Chondrocyte (in vitro differentiated cells): ENCODE measurements at places on chromosomes 16 and 17. TPM values are rescaled to one million over a fixed set of nuclear protein-coding genes. Genes with fewer than 3 reads are reported as not detected.
A peak's percentile ranks its signal among the peaks of the same experiment; 100 is the strongest.

- DNase-seq: no peak
These were observed 45.2 kb downstream of the XPO6 start for GRCh38 chr16:28166394-28167208.

Gene SCGB1C2
- not detected in 3 replicates for total RNA-seq

DNA sequence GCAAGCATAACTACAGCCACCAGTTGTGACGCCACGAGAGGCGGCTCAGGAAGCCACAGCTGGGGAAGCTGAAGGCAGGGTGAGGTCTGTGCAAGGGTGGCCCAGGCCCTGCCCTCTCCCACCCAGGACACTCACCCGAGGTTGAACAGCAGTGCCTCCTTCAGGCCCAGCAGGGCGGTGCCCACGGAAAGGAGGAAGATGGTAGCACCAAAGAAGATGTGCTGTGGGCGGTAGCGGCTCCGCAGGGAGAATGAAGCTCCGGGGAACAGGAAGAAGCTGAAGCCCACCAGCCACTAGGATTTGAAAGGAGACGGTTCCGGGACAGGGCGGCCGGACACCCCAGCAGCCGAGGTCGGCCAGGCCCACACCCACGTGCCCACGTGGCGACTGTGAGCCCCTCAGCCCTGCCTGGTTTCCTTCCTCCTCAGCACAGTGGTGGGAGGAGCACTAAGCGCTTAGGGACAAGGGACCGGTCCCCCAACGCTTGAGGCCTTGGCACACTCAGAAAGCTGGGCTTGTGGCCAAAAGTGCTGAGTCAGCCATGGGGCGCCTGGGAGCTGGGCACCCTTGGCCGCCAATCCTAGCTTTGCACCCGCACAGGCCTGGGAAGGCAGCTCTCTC lies 11.0 kb downstream of the CYB561 start:
- DNase-seq: peak; percentile 81

DNA sequence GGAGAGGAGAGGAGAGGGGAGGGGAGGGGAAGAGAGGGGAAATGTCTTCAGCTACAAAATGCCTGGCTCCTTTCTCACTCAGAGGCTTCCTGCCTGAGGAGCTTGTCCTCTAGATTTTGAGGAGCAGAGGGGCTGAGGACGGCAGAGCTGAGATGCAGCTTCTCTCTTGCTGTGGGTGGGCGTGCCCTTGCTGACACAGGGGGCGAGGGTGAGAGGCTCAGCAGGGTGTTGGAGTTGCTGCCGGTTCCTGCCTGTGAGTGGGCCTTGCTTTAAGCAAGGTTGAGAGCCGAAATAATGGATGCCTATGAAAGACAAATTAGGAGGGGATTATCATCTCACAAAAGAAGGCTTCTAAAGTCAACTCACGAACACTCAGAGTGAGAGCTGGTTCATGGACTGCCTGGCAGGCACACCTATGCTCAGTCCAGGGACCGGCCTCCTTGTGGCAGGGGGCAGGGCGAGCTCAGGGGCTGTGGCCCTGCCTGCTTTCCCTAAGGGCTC lies 215.6 kb downstream of the MSI2 start:
- no peak for DNase-seq

- no peak for DNase-seq
These were observed 7.7 kb upstream of the RASL10B start for GRCh38 chr17:35723735-35724134.

DNA sequence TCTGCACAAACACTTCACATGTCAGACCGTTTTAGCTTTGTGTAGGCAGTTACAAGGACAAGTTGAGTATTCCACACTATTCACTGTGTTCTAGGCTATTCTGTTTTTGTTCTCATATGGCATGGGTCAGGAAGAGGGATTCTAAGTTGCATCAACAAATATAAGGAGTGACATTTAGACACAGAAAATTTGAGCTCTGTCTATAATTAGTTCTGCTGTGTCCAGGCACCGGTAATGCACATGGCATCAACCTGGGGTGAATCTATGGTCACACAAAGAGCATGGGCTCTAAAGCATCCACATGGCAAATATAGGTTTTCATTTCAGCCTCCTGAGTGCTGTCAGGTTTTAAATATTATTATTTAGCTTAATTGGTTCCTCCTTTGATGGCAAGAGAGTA lies 130.4 kb upstream of the PMFBP1 start:
- no peak for DNase-seq

DNA sequence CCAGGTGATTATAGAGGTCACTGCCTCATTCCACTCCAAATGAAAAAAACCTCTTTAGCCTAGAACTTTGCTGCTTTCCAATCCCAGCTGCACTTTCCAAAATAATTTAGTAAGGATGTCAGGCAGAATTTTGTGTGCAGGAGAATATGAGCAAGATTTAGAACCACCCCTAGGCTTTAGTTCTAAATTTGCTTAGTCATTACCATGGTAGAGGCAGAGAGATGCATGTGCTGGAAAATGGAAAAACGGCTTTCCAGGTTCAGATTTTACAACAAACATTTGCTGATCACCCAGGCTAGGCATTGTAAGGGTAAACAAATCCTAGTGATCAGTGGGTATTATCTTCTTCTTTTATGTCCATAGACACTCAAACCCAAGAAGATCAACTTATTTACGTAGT lies 6.3 kb downstream of the KRT26 start:
- DNase-seq: no peak

- DNase-seq: no peak
These were observed 64.7 kb upstream of the SLC12A3 start for GRCh38 chr16:56800355-56800754.

GRCh38 chr17:80987941-80988461 lies 3.6 kb upstream of the CHMP6 start:
- DNase-seq: no peak

Gene KRT40
- not detected in 3 replicates for total RNA-seq

Gene PLLP
- total RNA-seq: 0.02 TPM in 1 of 3 replicates, not detected in the others

DNA sequence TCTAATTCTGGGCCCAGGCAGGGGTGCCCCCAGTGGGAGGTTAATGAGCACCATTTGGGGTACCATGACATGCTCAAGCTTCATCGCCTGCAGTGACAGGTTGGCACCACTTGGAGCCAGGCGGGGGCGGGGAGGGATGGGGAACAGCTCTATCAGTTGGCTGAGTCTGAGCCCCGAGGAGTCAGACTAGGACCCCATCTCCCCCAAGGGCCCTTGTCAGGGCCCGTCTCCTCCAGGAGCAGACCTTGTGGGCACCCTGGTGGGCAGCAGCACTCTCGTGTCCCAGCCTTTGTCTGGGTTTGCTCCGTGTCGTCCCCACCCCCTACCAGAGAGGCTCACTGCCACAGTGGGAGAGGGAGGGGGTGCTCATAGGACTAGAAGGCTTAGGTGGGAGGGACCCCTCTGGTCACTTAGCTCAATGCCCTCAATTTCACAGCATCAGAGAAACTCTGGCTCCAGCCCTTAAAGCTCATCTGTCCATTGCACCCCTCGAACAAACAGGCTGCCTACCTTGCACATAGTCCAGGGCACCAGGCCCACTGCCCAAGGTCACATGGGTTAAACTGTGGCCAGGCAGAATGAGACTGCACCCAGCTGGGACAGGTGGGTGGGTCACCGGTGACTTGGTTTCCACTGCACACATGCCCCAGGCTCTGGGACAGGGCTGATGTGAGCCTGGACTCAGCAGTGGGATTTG lies 4.1 kb downstream of the PPP1R9B start:
- DNase-seq: no peak

- no peak for DNase-seq
These were observed 41.8 kb downstream of the TNRC6A start for GRCh38 chr16:24771132-24771778.

Gene CCR7
- total RNA-seq: not detected in 3 replicates

DNA sequence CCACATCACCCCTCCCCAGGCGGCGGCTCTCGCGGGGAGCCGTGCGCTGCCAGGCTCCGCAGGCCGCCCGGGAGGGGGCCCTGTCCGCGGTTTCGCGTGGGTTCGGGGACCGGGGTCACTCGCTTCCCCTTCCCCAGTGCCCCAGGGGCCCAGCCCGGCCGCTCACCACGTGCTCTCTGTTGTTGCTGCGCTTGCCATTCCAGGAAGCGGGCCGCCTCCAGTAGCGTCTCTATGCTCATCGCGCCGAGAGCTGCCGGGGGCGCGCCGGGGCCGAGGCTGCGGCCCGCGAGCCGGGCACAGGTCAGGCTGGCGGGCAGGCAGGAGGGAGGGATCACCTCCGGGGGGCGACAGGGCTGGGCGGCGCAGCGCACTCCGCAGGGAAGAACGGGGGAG lies 390 bp downstream of the MNT start:
- DNase-seq: peak; percentile 95

Gene PRR29
- total RNA-seq: 0.28 to 0.35 TPM in 2 of 3 replicates, not detected in the other

Gene HNF1B
- total RNA-seq: 3.6 to 10.5 TPM (median 10.1 TPM) in 3 replicates

- DNase-seq: no peak
These were observed 59.4 kb upstream of the XYLT1 start for GRCh38 chr16:17529982-17530760.

DNA sequence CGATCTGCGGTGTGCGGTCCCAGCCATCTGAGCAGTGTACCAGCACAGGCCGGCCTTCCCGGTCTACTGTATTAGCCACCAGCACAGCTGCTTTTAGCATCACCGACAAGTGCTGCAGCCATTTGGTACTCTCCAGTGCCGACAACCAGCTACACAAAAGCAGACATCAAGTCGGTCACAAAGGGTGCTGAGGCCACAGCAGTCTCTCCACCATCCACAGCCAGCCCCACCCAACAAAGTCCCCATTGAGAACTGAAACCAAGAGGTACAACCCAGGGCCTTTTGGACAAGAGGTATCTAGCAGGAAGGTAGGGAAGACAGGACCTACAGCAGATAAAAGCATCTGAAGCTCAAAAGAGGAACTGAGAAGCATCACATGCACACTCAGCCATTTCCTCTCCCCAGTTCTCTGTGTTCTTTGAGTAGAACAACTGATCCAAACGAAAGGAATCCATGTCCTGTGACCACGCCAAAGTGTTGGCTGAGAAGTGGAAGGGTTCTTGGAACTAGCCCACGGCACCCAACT lies 9.5 kb downstream of the MTMR4 start:
- no peak for DNase-seq

Gene KRT27
- not detected in 3 replicates for total RNA-seq

DNA sequence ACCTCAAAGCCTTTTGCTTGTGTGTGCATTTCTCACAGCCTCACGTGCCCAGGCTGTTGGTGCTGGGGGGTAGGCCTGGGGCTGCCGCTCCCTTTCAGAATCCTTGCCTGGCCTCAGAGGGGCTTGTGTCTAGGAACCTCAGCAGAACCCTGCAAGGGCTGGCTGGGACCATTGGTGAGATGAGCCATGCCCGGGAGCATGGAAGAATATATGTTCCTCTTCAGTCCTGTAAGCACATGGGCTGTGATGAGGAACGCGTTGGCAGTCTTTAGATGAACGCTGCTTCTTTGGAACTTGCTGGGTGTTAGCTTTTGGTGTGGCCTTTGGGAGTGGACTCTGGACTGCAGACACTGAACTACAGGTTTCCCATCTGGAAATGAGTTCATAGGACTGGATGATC lies 32.0 kb upstream of the SLC5A10 start:
- no peak for DNase-seq

Gene IRX5
- total RNA-seq: 1.0 to 2.5 TPM (median 1.5 TPM) in 3 replicates

GRCh38 chr16:86376837-86377236 lies 133.5 kb upstream of the FOXF1 start:
- DNase-seq: no peak

GRCh38 chr17:16470265-16470664 lies 21.7 kb downstream of the LRRC75A start:
- no peak for DNase-seq

DNA sequence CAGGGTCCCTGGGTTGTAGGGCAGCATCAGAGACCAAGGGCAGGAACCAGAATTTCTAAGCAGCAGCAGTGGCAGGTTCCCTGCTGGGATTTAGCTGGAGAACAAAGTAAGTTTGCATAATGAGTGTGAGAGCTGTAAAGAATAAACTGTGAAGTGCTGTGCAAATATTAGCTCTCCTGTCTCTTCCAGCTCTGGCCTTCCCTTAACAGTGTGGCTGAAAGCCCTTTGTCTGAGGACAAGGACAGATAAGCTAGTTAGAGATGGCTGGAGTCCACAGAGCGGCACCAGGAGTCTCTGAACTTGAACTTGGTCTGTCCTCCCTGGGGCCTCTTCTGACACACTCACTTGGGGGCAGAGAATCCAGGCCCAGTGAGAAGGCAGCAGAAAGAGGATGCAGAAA lies 98.2 kb upstream of the WSCD1 start:
- DNase-seq: no peak

Gene TNFRSF17
- not detected in 3 replicates for total RNA-seq

- no peak for DNase-seq
These were observed 694 bp downstream of the MRPL27 start for GRCh38 chr17:50372222-50372757.

DNA sequence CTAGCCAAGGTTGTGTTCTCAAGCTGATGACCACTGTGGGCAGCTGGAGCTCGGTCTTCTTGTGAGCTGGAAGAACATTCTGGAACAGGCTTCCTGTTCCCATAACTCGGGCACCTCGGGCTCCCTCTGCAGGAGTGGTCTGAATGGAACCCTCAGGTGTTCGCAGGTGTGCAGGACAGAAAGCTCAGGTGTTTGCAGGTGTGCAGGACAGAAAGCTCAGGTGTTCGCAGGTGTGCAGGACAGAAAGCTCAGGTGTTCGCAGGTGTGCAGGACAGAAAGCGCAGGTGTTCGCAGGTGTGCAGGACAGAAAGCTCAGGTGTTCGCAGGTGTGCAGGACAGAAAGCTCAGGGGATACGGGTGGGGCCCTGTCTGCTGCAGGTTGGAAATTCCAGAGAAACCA lies 109.0 kb upstream of the CACNG5 start:
- DNase-seq: no peak

Gene SMG1
- 61.3 to 69.6 TPM (median 65.8 TPM) in 3 replicates for total RNA-seq

Gene KRT9
- not detected in 3 replicates for total RNA-seq

Gene ZNF267
- 5.0 to 7.6 TPM (median 5.6 TPM) in 3 replicates for total RNA-seq

DNA sequence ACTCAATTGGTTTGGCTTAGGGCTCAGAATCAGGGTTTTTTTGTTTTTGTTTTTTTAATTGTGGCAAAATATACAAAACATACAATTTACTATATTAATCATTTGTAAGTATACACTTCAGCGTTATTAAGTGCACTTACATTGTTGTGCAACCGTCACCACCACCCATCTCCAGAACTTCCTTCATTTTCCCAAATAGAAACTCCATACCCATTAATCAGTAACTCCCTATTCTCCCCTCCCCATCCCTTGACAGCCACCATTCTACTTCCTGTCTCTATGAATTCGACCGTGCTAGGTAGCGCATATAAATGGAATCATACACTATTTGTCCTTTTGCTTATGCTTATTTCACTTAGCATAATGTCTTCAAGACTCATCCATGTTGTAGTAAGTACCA lies 45.2 kb upstream of the DHX40 start:
- DNase-seq: no peak

DNA sequence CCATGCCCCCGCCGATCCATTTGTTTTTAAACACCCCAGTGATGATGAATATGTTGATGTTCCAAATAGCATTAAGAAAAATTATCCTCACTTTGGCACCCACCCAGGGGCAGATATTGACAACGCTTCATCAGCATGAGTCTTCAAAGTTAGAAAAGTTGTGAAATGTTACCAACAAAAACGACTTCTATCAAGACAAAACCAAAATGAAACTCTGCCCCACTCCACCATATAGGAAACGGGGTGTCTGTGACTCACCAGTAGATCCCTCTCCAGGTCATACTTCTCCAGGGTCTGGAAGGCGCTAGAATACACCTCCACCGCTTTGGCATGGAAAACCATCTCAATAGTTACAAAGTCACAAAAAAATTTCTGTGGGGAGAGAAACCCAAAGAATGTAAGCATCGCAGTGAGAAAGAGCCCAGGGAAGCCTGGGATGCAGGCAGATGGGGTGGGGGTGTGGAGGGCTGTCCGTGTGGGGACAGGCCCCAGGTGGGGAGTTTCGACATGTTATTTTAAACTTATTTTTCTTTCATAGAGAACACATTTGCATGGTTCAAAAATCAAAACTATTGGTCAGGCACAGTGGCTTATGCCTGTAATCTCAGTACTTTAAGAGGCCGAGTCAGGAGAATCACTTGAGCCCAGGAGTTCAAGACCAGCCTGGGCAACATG lies 10.2 kb downstream of the CIBAR2 start:
- DNase-seq: no peak

Gene IL21R
- total RNA-seq: 2.1 to 11.3 TPM (median 2.2 TPM) in 3 replicates
